GF-D8 (cell line): ENCODE measurements at places on chromosomes 2 and 18.

DNA sequence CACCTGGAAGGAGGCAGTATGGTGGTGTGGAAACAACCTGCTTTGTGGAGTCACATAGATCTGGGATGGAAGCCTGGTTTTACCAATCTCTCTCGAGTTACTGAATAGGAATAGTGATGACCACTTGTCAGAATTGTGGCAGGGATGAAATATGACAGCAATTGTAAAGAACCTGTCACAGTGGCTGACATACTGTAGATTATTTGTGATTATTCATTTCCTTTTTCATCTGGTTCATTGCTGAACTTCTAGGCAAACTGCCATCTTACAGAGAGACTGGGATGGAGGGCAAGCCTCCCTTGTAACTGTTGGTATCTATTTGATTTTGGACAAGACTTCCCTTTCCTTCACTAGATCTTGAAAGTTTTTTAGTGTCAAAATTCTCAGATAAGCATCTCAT, 42.0 kb downstream of the FMNL2 start:
- DNase-seq: no peak

GRCh38 chr2:73897240-73897583, 4.4 kb downstream of the ACTG2 start:
- no peak for DNase-seq

DNA sequence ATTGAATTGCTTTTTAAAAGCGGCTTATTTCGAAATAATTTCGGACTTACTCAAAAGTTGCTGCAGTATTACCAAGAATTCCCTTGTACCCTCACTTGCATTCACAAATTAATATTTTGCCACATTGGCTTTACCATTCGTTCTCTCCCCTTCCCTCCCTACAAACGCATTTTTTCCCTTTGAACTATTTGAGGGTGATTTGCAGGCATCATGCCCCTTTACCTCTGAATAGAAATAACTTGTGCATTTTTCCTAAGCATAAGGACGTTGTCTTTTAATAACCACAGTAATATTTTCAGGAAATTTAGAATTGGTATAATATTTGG, 608 bp downstream of the CCDC138 start:
- no peak for DNase-seq

DNA sequence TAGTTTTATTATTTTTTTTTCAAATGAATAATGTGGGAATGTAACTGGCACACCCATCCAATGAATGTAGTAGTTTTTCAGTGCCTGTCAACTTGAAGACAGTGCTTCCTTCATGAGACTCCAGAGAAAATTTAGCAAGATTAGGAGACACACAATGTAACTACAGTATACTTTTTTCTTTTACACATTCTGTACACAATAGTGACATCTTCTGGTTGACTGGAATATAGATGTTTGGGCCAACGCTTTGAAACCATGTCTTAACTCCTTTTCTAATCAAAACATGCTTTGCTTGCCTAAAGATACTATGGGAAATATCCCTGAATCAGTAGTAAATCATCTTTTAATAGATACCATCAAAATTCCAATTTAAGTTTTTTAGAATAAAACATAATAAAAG, 229.5 kb upstream of the ZC3H15 start:
- peak; percentile 8 for DNase-seq

DNA sequence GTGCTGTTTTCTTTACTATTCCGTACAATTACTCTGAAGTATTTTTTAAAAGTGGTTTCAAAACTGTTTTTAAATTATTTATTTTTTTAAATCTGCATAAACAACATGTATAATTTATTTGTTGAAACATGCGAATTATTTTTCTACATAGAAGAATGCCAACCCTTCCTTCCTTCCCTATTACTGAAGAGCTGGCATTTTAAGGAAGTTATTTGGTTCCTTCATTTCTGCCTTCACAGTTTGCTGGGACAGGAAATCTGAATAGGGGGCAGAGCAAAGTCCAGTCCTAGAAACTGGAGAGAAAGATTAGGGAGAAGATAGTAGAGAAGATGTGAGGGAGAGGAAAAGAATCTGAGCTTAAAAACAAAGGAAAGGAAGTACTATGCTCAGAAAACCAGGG, 146.7 kb upstream of the ACVR2A start:
- DNase-seq: no peak

DNA sequence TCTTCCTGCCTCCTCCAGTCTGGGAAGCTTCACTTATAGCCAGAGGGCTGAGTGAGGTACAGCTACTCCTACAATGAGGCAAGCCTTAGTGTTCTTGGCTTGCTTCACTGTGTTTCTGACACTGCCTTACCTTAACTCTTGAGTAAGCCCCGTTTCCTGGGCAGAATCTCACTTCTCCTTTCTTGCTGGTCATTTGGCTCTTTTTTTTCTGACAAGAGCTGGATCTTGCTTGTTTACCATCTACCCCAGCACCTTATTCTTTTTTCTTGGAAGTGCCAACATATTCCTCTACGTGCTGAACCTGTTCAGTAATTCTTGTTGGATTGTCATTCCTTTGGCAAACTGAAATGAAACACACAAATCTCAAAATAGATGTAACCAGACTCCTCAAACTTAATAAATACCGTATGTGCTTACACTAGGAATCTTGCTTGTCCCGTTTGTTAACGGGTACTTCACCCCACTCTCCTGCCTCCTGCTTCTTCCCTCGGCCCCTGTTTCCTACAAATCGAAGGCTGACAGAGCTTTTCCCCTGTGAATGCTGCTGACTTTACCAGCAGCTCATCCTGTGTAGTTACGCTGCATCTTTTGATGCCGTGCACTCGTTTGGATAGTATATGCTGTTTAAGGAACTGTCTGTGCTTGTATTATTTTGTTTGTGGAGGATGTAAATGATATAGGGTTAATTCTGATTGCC, 132.2 kb downstream of the FMNL2 start:
- no peak for DNase-seq

DNA sequence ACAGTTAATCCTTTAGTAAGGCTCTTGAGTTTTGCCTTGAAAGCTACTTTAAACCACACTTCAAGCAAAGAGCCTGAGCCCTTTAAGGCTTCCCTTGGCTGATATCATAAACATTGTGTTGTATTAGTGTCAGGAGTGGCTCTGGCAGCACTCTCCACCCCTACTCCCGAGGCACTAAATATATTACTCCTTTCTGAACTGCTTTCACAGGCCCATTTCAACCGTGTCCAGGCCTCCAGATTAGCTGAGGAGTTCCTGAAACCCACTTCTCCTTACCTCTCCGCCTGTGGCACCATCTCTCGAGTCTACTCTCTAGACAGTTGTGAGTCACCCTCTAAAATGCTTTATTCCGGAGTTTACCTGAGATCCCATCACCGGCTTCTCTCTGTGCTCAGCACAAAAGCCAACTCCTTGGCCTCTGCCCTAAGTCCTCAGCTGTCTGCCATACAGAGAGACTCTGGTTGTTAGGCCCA, 14.4 kb upstream of the STON1 start:
- DNase-seq: no peak

- no peak for DNase-seq
These were observed 299.4 kb downstream of the LPIN1 start for GRCh38 chr2:12045864-12046291.

- no peak for DNase-seq
These were observed 256.4 kb downstream of the MEIS1 start for GRCh38 chr2:66691031-66691965.

DNA sequence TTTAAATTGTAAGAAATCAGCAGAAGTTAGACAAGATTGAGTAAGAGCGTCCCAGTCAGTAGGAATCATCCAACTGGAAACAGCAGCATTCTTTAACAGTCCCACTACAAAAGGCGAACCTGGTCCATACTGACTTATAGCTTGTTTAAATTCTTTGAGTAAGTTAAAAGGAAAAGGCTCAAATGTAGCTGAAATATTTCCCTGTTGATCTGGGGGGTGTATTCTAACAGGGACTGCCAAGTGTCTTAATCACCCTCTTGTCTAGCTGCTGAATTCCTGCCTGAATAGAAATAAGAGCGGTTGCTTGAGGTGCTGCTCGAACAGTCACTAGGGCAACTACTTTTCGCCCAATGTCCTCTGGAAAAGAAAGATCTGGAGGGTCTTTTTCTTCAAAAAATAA, 56.4 kb upstream of the FMNL2 start:
- no peak for DNase-seq
